ENCODE measurements at places on chromosomes 1 and 21.

DNA sequence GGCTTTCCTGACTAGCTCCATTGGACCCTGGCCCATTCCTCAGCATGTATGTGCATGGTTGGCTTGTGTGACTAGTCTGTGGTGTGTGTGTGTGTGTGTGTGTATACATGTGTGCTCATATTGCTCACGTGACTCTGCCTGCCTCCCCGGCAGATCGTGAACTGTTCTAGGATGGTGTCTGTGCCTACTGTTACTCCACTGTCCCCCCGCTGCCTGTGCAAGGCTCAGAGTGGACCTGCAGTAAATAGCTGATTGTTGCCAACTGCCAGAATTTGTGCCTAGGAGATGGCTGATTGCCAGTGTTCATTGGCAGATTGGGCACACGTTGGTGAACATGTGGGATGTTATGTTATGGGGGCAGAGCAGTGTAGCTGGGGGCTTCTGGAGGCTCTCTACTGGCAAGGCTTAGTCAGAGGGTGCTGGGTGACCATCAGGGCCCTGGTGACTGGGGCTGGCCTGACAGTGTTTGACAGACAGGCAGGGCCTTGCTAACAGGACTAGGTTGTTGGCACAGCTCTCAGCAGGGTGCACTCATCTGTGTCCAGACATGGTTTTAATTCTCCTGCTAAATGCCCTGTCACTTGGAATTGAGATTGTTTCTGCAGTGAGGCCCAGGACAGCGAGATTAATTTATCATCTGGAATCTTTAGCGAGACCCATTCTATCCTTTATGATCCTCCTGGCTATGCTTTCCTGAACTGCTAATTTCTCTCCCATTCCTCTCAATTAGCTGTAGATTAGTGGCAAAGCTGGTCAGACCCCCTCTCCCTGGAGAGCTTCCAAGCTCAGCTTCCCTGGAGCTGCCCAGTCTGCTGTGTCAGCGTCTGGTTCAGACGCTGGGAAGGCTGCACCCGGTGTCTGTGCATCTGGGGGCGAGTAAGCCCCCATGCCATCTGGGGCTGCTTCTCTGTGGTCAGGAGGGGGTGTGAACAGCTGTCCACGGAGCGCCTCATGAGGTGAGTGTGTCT, 20.8 kb downstream of the SLC6A17 start:
- DNase-seq: no peak

DNA sequence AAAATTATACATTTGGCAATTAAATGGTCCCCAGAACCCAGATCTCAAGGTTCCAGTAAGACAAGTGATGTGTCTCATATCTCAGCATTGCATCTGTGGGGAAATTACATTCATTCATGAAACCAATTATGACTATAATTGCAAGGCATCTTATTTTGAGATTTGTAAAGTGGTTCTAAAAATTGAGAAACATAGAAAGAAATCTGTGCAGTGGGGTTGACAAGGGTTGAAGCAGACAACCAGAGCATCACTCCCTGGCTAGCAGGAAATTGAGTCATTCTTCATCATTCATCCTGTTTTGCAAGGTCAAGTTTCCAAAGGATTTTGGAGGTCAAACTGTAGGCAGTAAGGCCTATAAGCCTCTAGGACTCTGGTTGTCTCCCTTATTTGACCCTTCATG, 25.1 kb upstream of the MROH9 start:
- peak; percentile 2 for DNase-seq

GRCh38 chr21:44391345-44392091, 38.1 kb downstream of the TRPM2 start:
- DNase-seq: peak; percentile 69

DNA sequence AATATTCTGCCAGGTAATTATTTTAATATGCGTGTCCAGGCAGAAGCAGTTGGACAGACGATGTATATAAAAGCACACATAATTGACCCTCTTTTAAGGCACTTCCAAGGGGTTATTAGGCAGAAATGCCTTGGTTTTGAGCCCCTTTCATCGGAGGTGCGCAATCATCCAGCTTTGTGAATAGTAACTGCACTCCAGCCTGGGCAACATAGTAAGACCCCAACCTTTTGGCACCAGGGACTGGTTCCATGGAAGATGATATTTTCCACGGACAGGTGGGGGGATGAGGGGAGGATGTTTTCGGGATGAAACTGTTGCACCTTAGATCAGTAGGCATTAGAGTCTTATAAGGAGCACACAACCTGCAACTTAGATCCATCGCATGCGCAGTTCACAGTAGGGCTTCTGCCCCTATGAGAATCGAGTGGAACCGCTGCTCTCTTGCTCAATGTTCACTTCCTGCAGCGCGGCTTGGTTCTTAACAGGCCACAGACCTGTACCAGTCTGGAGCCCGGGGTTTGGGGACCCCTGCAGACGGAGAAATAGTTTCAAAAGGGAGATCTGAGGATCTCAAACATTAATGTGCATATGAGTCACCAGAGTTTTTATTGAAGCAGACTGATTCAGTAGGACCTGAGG, 1.8 kb upstream of the MCOLN2 start:
- DNase-seq: peak; percentile 50

DNA sequence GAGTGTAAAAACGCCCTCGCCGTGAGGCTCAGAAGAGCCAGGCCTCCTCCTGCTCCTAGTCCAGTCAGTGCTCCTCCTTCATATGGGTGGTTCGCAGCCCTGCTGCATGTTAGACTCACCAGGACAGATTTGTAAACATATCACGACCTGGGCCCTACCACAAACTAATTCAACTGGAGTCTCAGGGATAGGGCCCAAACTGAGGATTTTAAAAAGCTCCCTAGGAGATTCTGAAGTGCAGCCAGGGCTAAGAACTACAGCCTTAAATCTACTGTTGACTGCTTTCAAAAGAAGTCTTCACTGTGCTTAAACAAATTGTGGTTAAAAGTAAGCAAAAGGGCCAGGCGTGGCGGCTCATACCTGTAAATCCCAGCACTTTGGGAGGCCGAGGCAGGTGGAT, 57.0 kb downstream of the CAMTA1 start:
- DNase-seq: no peak

DNA sequence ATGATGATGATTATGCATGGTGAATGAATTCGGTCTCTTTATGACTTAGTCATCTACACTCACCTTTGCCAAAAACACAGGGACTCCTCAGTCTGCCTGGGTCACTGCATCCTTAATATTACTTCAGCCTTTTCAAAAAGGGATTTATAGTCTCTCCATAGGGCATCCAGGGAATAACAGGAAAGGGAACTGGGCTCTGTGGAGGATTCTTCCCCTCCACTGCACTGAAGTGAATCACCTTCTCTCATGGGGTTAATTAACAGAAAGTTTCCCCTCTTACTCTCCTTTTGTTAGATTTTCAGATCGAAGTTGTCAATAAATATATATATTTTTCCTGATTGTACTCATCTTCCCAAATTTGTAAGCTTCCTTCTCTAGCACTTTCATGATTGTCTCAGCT, at the start of gene OR6K3:
Gene OR6K3, minus strand, starts transcription at position 101 of the 400 bp plus-strand sequence. CDS start 2,605 bp downstream, outside the sequence.
- no peak for DNase-seq

DNA sequence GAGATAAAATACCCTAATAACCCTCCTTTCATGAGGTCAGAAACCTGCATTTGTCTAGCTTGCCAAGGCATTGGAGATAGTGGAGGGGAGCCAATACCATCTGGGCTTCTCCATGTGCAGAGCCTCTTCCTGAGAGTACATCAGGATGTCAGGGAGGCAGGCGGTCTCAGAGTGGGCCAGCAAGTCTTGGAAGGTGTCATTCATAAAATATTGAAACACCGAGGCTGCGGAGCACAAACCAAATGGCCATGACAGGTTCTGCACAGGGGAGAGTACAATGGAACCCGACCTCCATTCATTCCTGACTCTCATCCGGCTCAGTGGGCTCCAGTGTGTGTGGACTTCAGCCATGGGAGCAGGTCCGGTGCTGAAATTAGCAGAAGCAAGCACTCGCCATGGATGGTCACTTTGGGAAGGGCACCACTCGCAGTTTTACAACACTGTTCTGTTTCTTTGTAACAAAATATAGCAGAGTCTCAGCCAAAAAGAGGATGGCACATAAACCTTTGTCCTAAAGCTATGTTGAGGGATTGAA, 446.6 kb downstream of the SIPA1L2 start:
- no peak for DNase-seq

- DNase-seq: peak; percentile 8
Measured at GRCh38 chr1:233224311-233224710, 71.2 kb downstream of the PCNX2 start.

DNA sequence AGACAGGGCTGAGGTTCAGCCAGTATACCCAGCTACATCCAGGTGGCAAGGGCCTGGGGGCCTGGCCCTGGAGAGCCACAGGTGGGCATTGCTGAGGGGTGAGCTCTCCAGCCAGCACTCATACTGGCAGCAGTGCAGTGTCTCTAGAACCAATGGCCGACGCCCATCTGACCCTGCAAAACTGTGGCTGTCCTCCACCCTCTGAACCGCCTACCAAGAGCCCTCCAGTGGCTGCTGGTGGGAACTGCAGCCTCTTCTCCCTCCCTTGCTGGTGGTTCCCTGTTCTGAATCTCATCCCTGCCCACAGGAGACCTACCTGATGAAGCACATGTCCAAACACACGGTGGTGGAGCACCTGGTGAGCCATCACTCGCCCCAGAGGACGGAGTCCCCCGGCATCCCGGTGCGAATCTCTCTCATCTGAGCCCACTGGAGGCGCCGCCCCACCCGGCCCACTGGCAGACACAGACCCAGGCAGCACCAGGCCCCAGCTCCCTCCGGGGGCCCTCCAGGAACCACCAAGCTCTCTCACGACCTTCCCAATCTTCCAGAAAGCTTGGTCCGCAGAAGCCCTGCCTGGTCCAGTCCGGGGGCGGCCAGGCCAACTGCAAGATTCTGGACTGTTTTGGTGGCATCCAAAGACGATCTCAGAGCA, 22.1 kb downstream of the A3GALT2 start:
- DNase-seq: peak; percentile 65

GRCh38 chr21:18289876-18290275, 45.2 kb downstream of the CHODL start:
- DNase-seq: no peak

DNA sequence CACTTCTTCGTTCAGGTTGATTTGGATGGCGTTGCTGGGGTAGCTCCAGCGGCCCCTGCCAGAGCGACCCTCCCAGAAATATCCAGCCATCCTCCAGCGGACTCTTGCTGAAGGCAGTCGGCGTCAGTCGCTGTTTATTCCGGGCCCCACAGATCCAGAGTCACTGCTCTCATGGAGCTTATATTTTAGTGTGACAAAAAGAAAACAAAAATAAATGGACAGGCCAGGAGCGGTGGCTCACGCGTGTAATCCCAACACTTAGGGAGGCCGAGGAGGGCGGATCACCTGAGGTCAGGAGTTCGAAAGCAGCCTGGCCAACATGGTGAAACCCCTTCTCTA, 791 bp upstream of the CFAP298 start:
- DNase-seq: no peak

- DNase-seq: no peak
Measured at GRCh38 chr21:38989745-38990423, 184.2 kb downstream of the ETS2 start.

DNA sequence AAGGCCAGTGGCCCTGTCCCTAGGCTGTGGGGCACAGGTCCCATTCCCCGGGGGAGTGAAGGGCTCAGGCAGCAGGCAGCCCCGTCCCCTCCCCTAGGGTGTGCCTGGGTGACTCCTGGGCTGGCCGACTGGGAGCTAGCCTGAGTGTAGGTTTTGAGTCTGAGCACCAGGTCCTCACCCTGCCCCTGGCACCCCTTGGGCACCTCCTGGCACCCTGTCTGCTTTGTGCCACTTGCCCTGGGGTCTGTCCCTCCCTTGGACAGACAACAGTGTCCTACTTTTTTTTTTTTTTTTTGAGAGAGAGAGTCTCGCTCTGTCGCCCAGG, 24.2 kb downstream of the RRP1 start:
- no peak for DNase-seq

- DNase-seq: no peak
Measured at GRCh38 chr1:77139389-77139788, 79.8 kb downstream of the PIGK start.

GRCh38 chr1:30761381-30762151, 4.0 kb upstream of the LAPTM5 start:
- DNase-seq: no peak

DNA sequence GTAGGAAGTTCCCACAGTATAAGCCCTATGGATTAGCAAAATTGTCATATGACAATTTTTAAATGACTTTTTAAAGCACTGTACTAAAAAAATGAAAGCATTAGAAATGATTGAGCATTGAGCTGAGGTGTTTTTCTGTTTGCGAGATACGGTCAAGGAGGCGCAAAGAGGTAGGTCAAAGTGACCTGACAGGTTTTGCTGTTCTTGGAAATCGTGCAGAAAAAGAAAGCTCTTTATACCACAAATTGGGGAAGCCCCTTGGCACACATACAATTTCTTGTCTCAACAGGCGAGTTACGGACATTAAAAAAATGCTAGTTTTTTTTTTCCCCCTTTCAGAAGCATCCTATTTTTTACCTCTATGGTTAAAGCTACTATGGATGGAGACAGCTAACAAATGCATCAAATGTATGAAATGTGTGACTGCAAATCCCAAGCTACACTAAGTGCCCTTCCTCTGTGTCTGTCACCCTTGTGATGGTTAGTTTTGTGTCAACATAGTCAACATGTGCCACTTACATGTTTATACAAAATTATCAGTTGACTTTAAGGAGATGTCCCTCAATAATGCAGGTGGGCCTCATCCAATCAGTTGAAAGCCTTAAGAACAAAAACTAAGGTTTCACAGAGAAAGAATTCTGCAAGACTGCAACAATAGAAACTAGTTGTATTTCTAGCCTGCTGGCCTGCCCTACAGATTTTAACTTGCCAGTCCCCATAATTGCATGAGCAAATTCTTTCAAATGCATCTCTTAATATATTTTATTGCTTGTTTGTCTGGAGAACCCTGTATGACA, 29.3 kb downstream of the CRYZ start:
- no peak for DNase-seq

- no peak for DNase-seq
Measured at GRCh38 chr1:100875228-100875627, 19.4 kb downstream of the EXTL2 start.

DNA sequence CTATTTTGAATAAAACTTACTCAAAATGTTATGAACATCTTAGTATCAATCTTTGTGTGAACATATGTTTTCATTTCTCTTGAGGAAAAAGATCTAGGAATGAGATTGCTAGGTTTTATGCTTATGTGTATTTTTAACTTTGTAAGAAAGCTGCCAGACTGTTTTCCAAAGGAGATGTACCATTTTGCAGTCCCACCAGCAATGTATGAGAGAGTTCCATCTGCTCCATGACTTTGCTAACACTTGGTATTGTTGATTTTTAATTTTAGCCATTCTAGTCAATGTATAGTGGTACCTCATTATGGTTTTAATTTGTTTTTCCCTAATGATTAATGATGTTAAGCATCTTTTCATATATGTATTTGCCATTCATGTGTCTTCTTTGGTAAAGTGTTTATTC, 132.5 kb downstream of the ZMYM4 start:
- DNase-seq: no peak

DNA sequence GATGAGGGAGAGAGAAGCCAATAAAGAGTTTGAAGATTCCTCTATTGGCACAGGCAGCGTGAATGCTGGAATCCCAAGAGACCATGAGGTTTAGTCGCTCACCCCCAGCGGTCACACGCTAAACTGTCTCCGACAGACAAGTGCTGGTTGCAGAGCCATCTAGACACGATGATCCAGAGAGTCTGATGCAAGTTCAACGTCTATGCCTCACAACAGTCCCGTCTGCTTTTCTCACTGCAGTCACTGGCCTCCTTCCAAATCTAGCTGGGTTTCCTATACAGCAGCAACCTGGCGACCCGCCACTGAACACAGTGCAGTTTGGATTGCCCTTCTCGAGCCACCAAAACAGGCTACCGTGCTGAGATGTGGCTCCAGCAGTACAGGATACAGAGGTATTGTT, 98.6 kb upstream of the KRTAP19-8 start:
- DNase-seq: peak; percentile 3
